ENCODE measurements at places on chromosomes 6 and 20. TPM values are rescaled to one million over a fixed set of nuclear protein-coding genes. Genes with fewer than 3 reads are reported as not detected.

Gene DEFB124
- total RNA-seq: not detected

Gene EYA2
- total RNA-seq: 0.24 TPM

Gene MOCS1
- 11.2 TPM for total RNA-seq

Gene ZSCAN23
- total RNA-seq: 1.2 TPM

Gene SALL4
- 3.4 TPM for total RNA-seq

Gene ERVFRD-1
- total RNA-seq: not detected

Gene PTCRA
- not detected for total RNA-seq

Gene CST5
- 0.13 TPM for total RNA-seq

Gene SLC17A2
- not detected for total RNA-seq

Gene BPIFB2
- total RNA-seq: not detected

Gene MED20
- total RNA-seq: 19.4 TPM

Gene NKAPL
- total RNA-seq: 2.5 TPM

Gene ASXL1
- 40.4 TPM for total RNA-seq

Gene COL11A2
- total RNA-seq: 0.16 TPM

Gene TOX2
- total RNA-seq: 50.7 TPM

Gene MAFB
- total RNA-seq: 0.39 TPM

Gene TFAP2D
- total RNA-seq: not detected

Gene KCNS1
- not detected for total RNA-seq

Gene BTNL2
- total RNA-seq: not detected

Gene MACROD2
- total RNA-seq: 0.96 TPM

Gene HLA-G
- 0.91 TPM for total RNA-seq

Gene EDEM2
- 36.5 TPM for total RNA-seq

Gene ADTRP
- total RNA-seq: 0.26 TPM
